ENCODE measurements at places on chromosomes 1 and 21.

DNA sequence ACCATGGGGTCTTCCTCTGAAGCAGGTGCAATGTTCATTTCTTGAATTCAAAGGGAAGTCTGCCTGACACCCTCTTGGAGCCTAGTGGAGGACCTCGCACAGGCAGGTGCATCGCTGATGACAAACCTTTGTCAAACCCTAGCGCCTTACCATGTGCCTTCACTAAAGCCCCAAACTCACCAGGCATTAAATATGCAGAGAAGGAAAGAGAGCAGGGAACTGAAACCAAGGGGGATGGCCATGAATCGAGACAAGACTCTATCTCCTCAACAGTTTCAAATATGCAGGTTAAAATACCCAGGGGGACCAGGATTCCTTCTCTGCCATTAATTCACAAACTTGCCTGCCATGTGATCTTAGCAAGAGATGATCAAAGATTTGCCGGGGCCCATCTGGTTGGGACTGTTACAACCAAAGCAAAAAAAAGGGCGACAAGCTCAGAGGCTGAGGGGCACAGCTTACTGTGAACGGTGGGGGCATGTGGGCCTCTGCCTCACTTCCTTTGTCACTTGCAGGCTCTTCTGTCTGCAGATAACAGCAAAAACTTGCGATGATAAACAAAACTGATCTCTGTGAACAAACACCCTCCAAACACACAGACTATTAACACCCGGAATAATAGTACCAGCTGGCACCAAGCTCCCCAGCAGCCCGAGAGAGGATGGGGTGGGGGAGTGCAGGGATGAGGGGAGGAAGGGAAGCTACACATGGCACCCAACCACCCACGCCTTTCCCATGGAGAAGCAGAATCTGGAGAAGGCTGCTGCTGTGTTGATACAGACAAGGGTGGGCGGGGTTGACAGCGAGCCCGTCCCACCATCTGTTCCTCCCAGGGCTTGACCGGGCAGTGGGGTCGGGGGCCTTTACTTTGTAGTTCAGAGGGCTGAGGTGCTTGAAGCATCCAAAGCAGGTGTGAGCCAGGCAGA, 33.9 kb downstream of the TMEM63A start:
- peak; percentile 86 for DNase-seq

DNA sequence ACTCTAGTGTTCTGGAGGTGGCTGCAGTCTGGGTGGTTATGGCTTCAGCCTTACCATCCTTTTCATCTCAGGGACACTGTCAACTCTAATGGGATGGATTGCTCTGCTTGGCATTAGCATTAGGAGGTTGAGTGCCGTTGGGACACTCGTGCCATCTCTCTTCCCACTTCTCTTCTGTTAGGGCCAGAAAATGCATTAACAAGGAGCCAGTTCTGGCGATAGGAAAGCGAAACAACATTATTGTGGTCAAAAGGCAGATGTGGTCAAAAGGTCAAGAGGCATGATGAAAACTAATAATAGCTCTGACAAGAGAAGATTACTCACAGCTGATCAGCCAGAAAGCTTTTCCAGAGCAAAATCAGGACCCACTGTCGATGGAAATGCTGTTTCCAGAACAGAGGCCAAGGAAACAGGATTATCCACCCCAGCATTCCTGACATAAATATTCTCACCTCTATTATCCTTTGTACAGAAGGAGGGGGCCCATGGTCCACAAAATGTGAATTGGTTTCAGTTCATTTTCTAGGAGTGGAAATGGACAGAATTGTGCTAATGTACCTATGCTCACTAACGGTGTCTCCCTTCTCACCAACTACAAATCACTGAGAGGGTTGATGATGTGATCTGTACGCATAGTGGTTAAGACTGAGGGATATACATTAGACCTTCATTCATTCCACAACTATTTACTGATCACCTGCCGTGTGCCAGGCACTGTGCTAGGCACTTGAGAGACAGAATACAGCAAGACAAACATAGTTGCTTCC, 72.0 kb downstream of the ST6GALNAC5 start:
- DNase-seq = no peak

- DNase-seq = peak; percentile 28
Observed at GRCh38 chr1:22641906-22642636, 1.4 kb upstream of the C1QC start.

DNA sequence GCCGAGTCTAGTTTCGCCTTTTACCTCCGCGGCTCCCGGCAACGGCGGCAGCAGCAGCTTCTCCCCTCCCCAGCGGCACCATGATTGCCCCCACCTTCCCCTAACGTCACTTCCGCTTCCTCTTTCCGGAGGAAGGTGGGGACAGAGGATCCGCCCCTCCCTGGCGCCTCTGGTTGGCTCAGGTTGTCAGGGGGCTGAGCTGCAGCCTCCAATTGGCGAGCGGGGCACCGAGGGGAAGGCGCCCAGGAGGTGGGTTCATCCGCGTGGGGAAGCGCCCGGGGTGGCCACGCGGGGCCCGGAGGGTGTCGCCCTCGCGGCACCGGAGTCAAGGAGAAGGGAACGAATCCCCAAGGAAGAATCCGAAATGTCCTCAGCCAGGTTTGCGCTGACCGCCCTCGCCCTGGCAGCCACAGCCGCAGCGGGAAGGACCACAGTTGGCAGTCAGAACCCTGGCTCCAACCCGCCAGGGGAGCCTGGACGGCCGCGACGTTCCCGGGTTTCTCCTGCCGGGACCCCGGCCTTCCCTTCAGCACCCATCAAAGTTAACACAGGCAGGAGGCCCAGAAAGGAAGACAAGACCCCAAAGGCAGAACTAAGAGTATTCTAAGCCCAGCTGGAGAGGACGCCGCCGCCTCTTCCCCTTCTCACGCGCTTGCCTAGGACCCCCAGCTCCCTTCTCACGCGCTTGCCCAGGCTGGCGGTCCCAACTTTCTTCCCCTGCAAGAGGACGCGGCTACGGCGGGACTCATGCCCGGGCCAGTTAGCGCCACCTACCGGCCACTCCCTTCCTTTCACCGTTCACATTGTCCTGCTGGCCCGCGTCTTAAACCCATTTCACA, at the start of gene MTF1:
Gene MTF1, minus strand, starts transcription at position 86 of the 839 bp plus-strand sequence. CDS start 1,934 bp downstream, outside the sequence.
- peak; percentile 88 for DNase-seq

DNA sequence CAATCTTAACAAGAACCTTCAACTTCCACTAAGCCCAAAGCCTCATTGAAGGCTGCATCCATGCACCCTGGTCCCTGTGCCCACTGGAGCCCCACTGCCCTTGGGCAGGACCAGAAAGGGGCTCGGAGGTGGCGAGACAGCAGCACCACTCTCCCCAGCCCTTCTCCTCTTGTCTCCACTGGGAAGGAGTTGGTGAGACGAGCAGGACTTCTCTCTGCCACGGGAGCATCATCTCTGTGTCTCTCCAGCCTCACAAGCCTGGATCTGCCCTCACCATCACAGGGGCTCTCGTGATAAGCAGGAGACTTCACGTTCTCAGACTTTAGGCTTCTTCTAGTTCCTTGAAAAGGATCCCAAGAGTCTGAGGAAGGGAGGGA, 7.2 kb upstream of the ETV3L start:
- no peak for DNase-seq

DNA sequence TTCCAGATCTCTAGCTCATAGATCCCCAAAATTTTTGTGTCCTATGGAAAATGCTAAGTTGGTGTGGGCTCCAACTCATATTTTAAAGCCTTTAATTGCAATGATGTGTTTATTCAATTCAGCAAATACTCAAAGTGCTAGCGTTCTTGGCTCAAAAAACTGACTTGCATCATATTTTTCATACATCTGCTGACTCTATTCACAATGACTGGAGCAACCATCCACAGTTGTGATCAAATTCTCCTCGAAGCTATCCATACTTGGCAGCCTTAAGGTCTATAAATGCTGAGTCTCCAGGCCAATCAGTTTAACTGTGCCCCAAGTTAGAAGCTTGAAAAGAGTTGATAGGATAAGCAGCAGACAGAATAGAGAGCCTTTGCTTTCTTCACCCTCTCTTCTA, 2.9 kb upstream of the ATP1A1 start:
- DNase-seq = no peak
